ENCODE measurements at places on chromosomes 7 and 10.

- DNase-seq: no peak
These were observed 2.7 kb upstream of the IQUB start for GRCh38 chr7:123537026-123537642.

DNA sequence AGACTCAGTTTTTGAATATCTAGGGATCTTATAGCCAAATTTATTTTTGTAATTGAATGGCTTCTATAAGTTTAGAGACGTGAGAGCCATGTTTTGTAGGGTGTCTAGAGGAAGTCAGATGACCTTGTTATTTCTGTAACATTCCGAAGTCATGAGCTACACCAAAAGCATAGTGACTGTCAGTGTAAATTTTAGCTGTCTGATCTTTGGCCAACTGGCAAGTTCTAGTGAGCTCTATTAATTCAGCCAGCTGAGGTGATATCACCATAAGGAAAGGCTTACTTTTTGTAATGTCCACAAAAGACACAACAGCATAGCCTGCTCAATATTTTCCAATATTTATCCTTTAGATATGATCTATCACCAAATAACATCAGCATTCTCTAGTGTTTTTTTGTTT lies 9.9 kb upstream of the NT5C3A start:
- DNase-seq: no peak

- DNase-seq: no peak
These were observed 111.9 kb upstream of the RPA3 start for GRCh38 chr7:7830122-7830878.

DNA sequence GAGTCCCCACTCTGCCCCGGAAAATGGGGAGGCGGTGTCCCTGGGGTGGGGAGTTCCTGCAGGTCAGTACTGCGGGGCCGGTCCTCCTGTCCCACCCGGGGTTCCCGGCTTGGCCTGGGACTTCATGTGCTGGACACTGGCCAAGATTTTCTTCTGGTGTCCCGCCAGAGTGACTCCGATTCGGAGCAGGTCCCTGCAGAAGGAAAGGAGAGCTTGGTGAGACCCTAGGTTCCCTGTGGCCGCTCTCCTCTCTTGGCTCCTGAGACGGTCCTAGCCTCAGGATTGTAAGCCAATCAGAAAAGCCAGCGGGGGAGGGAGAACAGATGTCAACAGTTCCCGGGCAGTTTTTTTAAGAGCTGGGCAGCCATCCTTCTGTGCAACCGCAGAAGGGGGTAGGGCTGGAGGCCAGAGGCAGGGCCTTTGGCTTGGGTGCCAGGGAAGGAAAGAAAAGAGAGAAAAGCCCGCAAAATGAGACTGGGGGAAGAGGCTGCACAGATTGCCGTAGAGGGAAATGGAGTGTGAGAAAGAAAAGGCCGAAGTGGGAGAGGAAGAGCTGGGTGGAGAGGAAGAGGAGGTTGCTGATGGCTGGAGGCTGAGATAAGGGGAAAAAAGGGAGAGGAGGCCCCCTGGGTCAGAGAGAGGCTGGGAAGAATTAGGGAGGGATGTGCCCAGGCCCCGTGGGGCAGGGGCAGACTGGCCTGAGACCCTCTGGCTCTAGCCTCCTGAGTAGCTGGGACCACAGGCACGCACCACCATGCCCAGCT lies 23.7 kb downstream of the EPHB4 start:
- peak; percentile 86 for DNase-seq

DNA sequence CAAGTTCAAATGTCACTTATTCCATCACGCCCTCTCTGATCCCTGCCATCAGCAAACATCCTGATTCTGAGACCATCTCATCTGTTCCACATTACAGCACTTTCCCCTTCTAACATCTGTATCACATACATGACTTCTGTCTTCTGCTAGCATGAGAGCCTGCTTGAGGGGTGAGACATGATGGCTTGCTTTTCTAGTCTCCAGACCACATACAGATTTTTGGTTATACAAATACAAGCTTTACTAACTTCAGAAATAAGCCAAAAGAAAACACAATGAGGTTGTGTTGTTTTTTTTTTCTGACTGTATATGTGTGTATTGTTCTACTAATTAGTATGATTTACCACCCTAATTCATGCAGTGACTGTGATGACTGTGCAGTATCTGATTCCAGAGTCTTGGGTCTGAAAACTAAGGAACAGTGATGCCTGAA lies 34.3 kb downstream of the NAPEPLD start:
- DNase-seq: no peak

GRCh38 chr7:155291045-155291530 lies 6.6 kb upstream of the INSIG1 start:
- DNase-seq: peak; percentile 95

GRCh38 chr7:132998763-132999162 lies 83.1 kb downstream of the CHCHD3 start:
- DNase-seq: no peak

DNA sequence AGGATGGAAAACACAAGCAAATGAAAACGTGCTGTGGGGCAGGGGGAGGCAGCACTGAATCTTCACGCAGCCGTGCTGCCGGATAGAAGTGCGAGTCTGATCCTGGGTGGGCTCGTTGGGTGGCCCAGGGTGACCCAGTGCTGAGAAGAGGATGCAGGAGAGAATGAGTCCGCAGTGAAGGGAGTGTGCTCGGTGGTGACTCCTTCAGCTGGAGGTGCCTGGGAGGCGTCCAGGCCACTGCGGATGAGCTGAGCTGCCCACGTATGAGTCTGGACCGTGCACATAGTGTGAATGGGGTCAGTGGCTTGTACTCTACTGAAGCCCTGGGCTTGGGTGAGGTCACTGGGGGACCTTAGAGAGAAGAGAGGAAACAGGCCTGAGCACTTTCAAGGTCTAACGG lies 190.0 kb upstream of the MGMT start:
- no peak for DNase-seq

GRCh38 chr10:48498940-48499510 lies 105.8 kb downstream of the ARHGAP22 start:
- DNase-seq: no peak

DNA sequence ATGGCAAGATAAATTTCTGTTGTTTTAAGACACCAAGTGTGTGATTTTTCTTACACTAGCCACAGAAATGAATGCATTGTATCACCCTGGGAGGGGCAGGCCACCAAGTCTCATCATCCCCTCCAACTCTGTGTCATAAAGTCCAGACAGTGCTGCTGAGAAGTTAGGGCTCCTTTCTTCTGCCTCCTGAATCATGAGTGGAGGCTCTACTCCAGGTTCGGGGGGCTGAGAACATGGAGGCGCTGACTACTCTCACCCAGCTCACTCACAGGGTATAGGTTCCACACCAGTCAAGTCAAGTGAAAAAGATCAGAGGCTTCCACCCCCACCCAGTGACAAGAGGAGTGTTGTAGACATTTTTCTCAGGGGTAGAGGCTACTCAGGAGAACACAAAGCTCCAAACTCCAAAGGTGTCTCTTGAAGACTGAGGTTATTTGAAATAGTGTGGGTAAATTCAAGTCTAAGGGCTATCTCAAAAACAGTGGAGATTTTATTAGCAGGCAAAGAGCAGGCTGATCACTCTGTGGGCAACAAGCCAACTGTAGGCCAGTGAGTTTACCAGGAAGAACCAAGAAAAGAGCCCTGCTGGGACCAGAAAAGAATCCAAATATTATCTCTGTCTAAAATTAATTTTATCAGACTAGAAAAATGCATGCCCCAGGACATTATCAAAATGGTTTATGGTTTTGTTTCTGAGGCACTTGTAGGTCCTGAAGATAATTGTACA lies 118.6 kb upstream of the RET start:
- DNase-seq: no peak

DNA sequence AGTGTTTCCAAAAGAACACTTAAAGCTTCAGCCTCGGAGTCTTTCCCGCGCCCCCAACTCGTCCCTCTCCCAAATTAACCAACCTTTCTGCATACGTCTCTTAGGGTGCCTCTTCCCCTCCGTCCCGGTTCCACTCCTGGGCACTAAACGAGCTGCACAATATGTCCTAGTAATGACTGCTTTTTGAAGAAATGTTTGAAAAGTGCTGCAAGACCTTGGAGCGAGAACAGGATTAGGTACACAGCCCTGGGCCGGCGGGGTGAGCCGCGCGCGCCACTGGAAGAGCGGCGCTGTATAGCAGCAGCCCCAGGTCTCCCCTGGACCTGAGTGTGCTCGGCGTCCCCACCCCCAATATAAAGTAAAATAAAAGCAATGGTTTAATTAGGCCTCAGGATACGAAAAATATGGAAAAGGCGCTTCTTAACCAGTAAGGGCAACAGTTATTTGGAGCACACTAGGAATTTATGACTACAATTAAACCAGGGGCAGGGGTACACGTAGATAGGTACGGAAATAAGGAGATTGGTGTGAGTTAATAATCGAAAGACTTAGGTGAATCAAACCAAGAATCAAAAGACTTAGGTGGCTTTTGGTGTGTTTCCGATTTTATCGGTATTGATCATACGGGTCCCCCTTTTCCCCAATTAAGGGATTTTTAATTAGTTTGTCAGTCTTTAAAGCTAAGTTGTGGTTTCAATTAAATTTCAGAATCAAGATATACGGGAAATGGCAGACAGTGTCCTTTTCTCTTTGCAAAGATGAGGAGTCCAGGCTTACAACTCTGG lies 1.9 kb downstream of the TET1 start:
- peak; percentile 71 for DNase-seq

GRCh38 chr10:24434961-24435360 lies 226.0 kb downstream of the KIAA1217 start:
- DNase-seq: no peak

GRCh38 chr10:42630537-42631134 lies 7.7 kb downstream of the ZNF33B start:
- no peak for DNase-seq

- DNase-seq: no peak
These were observed 13.5 kb upstream of the VDAC2 start for GRCh38 chr10:75197066-75197465.

DNA sequence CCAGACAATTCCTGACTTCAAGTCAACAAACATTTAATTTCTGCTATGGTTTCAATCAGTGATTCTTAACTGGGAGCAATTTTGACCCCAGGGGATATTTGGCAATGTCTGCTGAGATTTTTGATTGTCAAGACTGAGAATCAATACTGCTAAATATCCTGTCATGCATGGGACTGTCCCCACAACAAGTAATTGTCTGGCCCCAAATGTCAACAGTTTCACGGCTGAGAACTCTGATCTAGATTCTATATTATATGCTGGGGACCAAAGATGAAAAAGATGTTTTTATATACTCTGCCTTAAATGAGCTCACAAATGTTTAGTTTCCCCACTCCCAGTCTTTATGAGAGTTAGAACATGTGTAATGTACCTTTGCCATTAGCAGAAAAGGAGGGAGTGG lies 19.2 kb downstream of the ANKRD7 start:
- DNase-seq: no peak

DNA sequence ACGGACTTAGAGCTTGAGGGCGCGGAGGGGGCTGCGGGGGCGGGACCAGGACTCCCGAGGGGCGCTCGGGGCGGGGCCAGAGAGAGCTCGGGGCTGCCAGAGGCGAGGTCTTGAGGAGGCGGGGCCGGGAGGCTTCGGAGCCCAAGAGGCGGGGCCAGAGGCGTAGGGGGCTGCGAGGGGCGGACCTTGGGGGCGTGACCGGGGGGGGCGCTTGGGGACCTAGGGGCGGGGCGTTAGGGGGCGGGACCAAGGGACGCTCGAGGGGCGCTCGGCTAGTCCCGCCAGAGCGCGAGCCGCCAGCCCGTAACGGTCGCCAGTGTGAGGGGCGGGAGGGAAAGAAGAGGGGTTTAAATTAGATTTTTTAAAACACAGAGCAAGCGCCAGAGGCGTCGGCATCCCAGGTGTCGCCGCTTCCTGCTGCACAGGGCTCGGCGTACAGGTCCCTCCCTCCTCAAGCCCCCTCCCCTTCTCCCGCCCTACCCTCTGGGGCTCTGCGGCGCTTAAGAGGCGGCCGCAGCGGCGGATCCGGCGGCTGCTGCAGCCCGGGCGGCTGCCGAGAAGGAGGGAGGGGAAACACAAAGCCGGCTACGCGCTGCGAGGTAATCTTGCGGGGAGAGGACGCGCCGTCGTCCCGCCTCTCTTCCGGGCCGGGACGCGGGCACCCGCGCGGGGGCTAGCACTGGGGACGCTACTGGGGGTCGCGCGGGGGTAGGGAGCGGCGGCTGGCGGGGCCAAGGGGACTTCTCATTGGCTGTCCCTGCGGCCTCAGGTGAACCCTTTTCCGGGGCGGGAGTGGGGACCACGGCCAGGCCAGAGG lies at the start of gene ADD3:
ADD3 (plus strand) TSS at position 284 of the 817 bp plus-strand sequence. CDS start 92,670 bp downstream, outside the sequence.
- DNase-seq: peak; percentile 94

DNA sequence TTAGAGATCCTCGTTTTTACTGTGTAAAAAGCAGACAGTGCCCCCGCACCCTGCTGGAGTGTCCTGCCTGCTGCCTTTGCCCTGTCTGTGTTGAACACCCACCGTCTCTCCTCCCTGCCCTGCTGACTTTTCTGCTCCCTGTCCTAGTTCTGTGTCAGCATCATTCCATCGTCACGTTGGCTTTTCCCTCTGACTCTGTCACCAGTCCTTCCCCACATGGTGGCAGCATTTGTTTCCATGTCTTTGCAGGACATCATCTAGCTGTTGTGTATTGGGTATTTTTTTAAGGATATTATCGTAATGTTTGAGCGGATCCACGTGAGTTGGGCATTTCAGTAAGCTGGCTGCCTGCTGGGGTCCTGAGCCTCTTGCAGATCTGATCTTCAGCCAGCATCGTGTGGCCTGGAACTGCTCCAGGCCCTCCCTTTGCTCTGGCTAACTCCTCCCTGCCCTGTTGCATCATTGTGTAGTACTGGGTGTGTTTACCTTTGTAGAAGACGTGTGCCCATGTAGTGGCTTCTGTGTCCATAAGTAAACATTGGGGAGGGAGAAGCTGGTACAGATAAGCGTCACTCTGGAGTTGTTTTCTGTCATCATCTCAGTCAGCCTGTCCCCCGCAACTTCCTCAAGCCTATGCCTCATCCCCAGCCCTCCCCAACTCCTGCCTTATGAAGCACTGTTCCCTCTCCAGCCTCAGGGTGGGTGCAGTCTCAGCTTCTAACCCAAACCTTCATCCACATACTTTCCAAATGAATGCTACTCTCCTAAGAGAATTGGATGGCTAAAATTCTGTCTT lies 44.3 kb downstream of the TRRAP start:
- no peak for DNase-seq

DNA sequence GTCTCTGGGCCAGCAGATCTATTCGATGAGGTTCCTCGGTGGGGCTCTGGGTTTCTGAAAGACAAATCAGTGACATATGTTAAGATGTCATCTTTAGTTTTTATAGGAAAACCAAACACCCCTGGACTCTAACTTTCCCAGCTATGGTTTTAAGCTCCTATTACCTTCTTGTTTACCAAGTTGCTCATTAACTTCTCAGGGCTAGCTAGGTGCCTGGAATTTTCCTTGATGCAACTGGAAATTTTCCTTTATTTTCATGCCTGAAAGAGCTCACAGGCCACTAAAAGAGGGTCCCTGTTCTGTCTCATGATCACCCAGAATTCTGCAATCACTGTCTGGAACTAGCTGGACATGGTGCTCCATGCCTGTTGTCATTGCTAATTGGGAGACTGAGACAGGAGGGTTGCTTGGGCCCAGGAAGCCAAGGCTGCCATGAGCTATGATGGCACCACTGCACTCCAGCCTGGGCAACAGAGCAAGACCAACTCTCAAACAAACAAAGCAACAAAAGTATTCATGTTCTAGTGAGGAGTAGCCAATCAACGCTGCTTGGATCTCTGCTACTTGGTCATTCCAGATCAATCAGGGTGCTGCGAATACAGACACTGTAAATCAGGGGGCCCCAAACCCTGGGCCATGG lies 1173.5 kb upstream of the AUTS2 start:
- no peak for DNase-seq

Measured in K562 (cell line).